ENCODE measurements at places on chromosomes 7 and 10.
A peak's percentile ranks its signal among the peaks of the same experiment; 100 is the strongest.

GRCh38 chr10:48500771-48501170 is 104.1 kb downstream of the ARHGAP22 start:
- DNase-seq, result no peak

DNA sequence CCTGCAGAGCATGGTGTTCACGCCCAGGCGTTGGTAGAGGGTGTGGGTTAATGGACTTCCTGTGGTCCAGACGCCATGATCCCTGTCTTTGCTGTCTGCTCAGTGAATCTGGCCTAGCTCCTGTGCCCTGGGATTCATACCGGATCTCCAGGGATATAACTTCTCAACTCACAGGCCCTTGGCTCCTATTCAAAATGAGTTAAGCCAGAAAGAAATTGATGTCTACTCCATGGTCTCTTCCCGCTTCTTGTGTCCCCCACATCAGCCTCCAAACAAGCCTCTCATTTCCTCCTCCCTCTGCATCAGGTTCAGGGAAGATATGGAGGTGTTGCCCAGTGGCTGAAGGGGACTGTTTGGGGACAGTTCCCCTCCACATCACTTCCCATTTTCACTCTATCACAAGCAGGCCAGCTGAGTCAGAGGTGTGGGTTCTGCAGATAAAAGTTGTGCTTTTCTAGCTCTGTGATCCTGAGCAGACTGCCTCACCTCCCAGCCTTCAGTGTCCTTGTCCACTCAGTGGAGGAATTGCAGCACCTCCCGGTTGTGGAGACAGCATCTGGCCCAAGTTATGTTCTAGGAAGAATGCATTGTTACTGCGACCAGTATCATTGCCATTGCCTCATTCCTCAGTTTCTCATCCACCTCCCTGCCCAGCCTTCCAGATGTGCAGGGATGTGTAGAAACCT is 22.5 kb downstream of the AKR1E2 start:
- no peak for DNase-seq

- DNase-seq, result no peak
Observed at GRCh38 chr7:137453356-137453755, 109.8 kb upstream of the PTN start.

- no peak for DNase-seq
Observed at GRCh38 chr7:92595281-92595680, 5.1 kb upstream of the FAM133B start.

GRCh38 chr7:371119-371778 is 81.3 kb downstream of the FOXL3 start:
- DNase-seq, result no peak

GRCh38 chr10:11881477-11882417 is 58.6 kb downstream of the PROSER2 start:
- DNase-seq, result no peak

DNA sequence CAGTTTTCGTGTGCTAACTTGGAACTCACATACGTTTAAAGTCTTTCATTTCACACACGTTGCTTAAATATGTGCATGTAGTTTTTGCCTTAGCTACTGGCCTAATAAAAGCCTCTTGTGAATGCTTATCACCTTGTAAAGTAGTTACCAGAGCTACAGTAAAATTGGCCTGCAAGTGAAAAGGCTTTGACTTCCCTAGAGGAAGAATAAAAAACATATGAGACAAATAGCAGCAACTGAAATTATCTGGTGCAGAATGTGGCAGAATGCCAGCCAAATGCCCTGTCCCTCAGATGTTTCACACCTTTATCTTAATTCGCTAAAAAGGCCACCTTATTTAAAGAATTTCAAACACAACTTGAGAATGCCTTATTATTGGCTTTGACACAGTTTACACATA is 28.1 kb upstream of the RPA3 start:
- DNase-seq, result no peak

GRCh38 chr10:103870516-103870915 is 15.1 kb upstream of the SH3PXD2A start:
- no peak for DNase-seq

- DNase-seq, result no peak
Observed at GRCh38 chr10:1097436-1097835, 41.3 kb downstream of the WDR37 start.

DNA sequence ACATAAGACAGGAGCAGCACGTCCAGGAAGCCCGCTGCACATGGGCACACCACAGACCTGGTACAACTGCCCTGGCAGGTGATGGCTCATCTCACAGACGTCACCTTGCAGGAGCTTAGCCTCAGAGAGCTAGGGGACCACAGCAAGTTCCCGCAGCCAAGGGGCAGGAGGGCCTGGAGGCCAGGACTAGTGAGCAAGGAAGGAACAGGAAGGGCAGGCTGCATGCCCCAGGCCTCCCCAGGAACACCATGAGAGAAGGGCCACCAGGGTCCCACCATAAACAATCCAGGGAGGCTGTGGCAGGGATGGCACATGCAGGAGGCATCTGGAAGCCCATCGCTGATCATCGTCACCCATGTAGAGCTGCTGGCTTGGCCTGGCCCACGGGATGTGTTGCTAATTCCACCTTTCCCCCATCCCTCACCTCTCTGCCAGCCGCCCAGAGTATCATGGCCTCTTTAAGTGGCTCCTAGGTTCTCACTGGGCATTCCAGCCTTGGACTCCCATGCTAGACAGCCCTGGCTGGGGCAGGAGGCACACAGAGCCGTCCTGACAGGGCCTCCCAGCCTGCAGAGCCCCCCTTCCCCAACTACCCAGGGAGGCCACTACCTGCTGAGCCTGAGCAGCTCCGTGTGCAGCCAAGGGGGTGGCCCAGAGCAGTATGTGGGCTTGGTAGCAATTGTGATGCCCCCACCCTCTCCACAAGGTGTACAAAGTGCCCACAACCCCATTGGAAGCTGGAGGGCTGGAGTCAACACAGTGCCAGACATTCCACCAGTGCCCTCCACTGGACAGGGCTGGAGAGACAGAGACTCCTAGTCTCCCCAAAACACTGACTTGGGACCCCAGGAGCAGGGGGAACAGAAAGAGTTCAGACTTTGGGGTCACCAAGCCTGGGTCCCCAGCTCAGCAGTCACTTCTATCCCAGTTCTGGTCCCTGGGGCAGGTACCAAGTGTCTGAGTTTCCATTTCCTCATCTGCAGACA is 35.5 kb downstream of the GRID1 start:
- no peak for DNase-seq

DNA sequence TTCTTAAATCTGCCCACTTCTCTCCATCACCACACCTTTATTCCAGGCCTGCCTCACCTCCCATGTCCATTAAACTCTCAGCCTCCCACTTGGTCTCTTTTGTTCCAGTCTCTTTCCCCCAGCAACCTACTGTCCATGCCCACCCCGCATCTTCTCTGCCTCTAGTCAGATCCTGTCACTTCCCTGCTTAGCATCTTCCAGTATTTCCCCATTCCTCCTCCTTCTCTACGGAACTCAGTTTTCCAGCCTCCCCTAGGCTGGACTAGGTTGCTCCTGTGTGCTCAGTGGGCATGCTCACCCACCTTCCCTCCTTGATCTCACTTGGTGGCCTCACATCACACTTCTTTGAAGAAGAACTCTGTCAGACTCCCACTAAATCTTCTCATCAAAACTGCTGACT is 179.8 kb downstream of the BAMBI start:
- DNase-seq, result no peak

DNA sequence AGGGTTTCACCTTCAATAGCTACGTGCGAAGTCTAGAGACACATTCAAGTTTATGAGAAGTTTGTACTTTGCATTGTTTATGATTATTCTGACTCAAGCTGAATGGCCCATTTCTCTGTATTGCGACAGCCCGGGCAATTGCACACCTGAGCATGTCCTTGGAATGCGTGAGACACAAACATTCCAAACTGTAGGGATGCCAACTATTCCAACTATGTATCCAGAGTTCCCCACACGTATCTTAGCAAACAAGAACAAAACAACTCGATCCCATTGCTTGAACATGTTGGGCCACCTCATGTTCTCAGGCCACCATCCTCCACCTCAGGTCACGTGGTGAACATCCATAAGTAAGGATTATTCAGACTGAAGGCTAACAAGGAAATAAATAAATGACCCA is 51.4 kb upstream of the EGFR start:
- DNase-seq, result peak; percentile 25

DNA sequence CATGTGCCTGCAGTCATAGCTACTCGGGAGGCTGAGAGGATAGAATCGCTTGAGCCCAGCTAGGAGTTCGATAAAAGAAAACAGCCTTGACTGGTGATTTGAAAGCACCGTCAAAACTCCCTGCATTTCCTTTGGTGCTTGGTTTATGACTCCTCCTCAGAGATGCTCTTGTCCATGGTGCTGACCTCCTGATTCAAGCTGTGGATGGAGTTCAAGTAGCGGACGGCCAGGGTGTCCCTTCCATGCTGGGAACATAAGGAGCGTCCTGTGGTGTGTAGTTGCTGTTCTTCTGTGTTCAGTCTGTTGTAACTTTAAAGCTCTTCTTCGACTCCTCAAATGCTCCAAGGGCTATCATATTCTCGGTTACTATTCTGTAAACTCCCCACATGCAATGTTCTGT is 382.5 kb upstream of the KIAA1217 start:
- peak; percentile 80 for DNase-seq

DNA sequence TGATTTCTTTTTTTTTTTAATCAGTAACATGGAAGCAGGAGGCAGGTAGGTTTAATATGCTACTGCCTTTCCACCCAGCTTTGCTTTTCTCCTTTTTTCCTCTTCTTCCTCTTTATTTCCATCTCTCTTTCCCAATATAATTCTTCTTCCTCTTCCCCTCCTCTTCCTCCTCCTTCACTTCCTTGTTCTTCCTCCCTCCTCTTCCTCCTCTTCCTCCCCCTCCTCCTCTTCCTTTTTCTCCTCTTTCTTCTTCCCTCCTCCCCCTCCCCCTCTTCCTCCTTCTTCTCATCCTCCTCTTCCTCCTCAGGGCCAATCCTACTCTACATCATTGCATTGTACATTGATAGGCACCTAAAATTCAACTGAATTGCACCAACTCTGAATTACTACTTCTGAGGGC is 11.4 kb downstream of the ZNF503 start:
- no peak for DNase-seq

GRCh38 chr7:97025983-97026714 is 1.5 kb upstream of the DLX5 start:
- DNase-seq, result no peak

- no peak for DNase-seq
Observed at GRCh38 chr10:45454262-45454661, 80.2 kb downstream of the ALOX5 start.

GRCh38 chr10:44773565-44773964 is 137.6 kb upstream of the TMEM72 start:
- no peak for DNase-seq

- DNase-seq, result peak; percentile 47
Observed at GRCh38 chr10:125123476-125124114, 36.8 kb downstream of the CTBP2 start.

DNA sequence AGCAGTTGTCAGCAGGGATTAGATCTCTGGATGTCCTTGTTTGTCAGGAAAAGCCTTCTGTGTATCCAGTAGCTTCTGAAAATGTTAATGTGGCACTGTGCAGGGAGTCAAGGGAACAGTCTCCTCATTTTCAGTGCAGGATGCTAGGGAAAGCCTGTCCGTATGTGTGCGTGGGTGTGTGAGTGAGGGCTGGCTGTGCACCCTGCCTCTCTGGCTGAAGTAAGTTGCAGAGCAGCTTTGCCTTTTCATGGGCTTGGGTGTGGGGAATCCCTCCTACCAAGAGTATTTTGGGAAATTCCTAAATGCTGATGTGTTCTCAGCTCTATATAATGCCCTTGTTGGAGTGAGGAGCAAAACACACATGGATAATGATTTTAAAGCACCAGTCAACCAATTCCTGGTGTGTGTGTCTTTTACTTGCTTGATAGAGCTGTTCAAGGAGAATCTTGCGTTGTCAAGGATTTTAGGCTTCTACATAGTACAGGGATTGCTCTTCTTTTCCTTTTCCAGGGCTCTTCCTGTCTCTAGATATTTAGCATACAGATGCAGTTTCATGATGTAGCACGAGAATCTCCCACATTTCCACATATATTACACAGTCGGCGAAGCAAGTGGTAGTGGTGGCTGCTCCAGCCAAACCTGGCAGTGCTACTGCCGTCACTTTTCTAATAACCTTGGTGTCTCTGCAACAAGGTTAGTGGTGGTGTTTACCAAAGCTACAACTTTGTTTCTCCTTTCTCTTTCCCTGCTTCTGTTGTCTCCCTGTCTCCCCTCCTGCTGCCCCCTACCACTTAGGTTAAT is 92.8 kb downstream of the MCU start:
- DNase-seq, result peak; percentile 67

- no peak for DNase-seq
Observed at GRCh38 chr7:14332155-14332554, 342.7 kb upstream of the ETV1 start.

DNA sequence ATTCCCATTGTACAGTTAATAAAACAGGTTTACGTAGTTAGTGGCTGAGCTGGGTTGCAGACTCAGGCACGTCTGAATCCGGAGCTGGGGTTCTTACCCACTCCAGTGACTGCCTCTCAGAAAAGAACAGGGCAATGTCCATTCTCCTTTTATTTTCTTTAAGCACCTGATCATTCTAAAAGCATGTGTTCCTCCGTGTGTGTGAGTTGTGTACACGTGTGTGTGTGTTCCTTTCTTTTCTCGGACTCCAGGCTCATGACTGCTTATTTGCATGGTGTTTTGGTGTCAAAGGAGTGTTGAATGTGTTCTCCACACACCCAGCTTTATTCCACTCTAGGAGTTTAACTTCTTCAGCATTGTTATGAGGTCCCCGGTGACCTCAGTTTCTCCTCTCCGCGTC is 260.1 kb downstream of the SNX10 start:
- DNase-seq, result no peak

- DNase-seq, result no peak
Observed at GRCh38 chr10:73287441-73287840, 35.0 kb upstream of the MRPS16 start.

- DNase-seq, result no peak
Observed at GRCh38 chr7:101243646-101244374, 1.1 kb downstream of the FIS1 start.
